OCI-LY7 (cell line): ENCODE measurements at places on chromosomes 3 and 15. TPM values are rescaled to one million over a fixed set of nuclear protein-coding genes. Genes with fewer than 3 reads are reported as not detected.

DNA sequence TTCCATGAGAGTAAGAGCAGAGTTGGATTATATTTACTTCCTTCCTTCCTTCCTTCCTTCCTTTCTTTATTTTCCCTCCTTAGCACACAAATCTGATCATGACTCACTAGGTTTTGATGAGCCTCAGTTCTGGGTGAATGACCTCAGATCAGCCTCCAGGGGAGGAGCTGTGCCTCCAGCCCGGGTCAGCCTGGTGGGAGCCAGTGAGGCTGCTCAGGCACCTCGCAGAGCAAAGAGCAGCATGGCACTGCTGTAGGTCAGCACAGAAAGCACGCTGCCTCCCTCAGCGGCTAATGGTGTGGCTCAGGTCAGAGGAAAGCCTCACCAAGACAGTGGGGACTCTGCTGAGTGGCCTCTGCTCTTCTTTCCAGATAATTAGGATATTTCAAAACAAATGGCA lies 108.5 kb downstream of the SYNPR start:
- DNase-seq: no peak

Gene SPSB4
- not detected in 2 replicates for total RNA-seq

GRCh38 chr15:27201425-27201824 lies 230.4 kb downstream of the GABRG3 start:
- DNase-seq: no peak

GRCh38 chr3:127134887-127135240 lies 58.1 kb upstream of the PRR23E start:
- DNase-seq: no peak

Gene GOLGA8T
- total RNA-seq: not detected in 2 replicates

GRCh38 chr3:9402410-9403228 lies 5.2 kb downstream of the SETD5 start:
- DNase-seq: no peak

DNA sequence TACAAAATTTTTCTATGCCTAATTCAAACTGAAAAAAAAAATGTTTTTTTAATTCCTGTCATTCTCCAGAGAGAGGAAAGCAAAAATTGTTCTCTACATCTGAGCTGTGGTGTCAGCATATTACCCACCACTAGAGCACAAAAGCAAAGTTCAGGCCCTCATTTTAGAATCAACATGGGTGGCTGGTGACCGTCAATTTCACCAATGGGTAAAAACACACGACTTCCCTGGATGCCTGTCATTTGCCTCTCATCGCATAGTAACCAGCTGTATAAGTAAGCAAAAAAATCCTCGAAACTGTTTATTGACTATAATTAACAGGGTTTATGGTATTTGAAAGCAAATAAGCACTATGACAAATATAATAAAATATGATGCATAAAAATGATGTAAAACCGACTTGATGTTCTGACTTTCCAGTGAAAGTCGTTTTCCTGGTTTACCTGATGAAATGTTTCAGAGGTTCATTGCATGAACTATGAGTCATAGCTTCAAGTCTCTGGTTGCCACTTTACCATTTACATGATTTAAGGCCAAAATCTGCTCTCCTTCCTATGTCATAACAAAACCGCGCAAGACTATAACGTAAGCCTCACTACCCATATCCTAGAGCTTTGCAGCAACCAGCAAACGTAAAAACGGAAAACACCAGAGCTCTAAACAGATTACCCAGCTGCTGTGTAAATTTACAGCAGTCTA lies 60.5 kb downstream of the THBS1 start:
- DNase-seq: no peak

DNA sequence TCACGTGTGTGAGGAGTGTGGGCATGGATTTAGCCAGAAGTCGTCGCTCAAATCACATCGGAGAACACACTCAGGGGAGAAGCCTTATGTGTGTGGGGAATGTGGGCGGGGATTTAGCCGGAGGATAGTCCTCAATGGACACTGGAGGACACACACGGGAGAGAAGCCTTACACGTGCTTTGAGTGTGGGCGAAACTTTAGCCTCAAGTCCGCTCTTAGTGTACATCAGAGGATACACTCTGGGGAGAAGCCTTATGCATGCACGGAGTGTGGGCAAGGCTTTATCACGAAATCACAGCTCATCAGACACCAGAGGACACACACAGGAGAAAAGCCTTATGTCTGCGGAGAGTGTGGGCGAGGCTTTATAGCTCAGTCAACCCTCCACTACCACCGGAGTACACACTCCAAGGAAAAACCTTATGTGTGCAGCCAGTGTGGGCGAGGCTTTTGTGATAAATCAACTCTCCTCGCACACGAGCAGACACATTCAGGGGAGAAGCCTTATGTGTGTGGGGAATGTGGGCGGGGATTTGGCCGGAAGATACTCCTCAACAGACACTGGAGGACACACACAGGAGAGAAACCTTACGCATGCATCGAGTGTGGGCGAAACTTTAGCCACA lies 28.1 kb downstream of the ZNF589 start:
- no peak for DNase-seq

GRCh38 chr3:127150513-127151250 lies 42.2 kb upstream of the PRR23E start:
- DNase-seq: no peak

GRCh38 chr15:82739086-82739485 lies 29.4 kb upstream of the AP3B2 start:
- no peak for DNase-seq

- DNase-seq: no peak
These were observed 302.5 kb upstream of the AZI2 start for GRCh38 chr3:28651159-28651558.

Gene BRK1
- 102 and 105 TPM in 2 replicates for total RNA-seq

Gene CKMT1B
- total RNA-seq: 3.8 and 4.1 TPM in 2 replicates

DNA sequence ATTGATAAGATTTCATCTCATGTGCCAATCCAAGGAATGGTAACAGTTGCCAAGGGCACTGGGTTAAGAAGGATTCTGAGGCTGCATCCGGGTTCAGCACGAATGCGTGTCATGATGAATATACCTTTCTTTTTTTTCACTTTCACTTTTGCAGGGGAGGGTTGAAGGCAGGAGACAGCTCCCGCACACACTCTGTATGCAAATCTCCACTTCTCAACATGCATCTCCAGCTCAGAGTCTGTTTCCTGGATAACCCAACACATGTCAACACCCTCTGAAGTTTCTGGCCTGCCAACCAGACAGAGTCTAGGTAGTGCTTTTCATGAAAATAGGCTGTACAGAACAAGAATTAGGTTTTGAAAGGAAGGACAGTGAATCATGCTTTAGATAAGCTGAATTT lies 21.6 kb downstream of the B4GALT4 start:
- no peak for DNase-seq

Gene DGKG
- total RNA-seq: 0.06 TPM in 1 of 2 replicates, not detected in the other

Gene C3orf33
- total RNA-seq: 0.40 and 0.74 TPM in 2 replicates

GRCh38 chr3:100629421-100630127 lies 20.2 kb downstream of the ADGRG7 start:
- DNase-seq: no peak

GRCh38 chr15:77634266-77634962 lies 1.7 kb upstream of the LINGO1 start:
- peak; percentile 54 for DNase-seq

- no peak for DNase-seq
These were observed 72.3 kb downstream of the LMLN start for GRCh38 chr3:198032039-198032936.
